ENCODE measurements at places on chromosomes 2 and 18.
A peak's percentile ranks its signal among the peaks of the same experiment; 100 is the strongest.

- DNase-seq = no peak
Observed at GRCh38 chr18:46668135-46668534, 11.1 kb upstream of the LOXHD1 start.

DNA sequence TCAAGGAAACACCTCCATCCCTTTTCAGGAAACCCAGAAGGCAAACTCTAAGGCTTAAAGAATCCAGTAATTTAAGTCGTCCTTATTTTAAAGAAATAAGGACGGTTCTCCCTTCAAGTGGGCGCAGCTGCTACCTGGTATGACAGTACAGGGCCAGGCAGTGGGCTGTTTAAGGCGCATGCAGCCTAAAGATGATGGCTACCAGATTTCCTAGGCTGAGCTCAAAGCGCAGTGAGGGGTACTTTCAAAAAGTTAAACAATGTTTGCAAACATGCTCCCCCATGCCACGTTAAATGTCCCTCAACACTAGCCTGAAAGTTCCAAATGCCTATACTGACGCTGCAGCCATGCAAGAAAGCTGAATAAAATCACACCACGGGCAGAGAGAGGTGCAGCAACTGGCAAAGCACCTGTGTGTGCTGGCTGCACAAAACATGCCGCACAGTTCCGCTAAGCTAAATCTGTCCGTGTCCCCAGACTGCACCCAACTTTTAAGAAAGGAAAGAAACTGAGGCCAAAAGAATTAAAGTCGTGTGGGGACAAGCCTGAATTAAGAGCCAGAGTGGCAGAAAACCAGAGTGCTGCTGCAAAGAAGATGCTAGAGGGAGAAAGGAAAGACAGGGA is 583 bp downstream of the HIBCH start:
- peak; percentile 10 for DNase-seq

DNA sequence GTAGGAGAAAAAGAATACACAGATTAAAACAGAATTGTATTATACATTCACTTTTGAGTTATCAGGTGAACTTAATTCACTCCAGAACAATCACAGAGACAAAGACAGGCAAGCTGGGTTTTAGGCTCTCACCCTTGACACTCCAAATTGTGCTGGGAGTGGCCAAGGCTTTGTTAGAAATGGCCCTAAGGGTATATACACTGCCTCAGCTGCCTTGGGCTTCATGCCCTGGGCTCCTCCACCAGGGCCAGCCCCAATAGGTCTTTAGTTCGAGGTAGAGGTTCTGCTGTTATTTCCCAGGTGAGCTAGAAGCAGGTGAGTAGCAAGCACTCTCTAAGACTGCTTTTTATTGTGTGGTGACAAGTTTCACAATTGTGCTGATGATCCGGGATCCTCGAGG is 19.9 kb downstream of the GEMIN6 start:
- DNase-seq = no peak

GRCh38 chr2:134198006-134198634 is 55.8 kb upstream of the MGAT5 start:
- no peak for DNase-seq

- DNase-seq = no peak
Observed at GRCh38 chr2:222693837-222694236, 22.4 kb downstream of the MOGAT1 start.

- no peak for DNase-seq
Observed at GRCh38 chr2:28009732-28010131, 119.2 kb downstream of the BABAM2 start.

- DNase-seq = no peak
Observed at GRCh38 chr2:56483081-56483480, 299.3 kb downstream of the CCDC85A start.

GRCh38 chr2:215161301-215161829 is 22.9 kb upstream of the ABCA12 start:
- no peak for DNase-seq

- peak; percentile 63 for DNase-seq
Observed at GRCh38 chr2:174682578-174683391, 81.5 kb downstream of the CHRNA1 start.

- no peak for DNase-seq
Observed at GRCh38 chr18:27966881-27967280, 210.0 kb downstream of the CDH2 start.

- DNase-seq = no peak
Observed at GRCh38 chr2:26712486-26713465, 20.3 kb downstream of the KCNK3 start.

DNA sequence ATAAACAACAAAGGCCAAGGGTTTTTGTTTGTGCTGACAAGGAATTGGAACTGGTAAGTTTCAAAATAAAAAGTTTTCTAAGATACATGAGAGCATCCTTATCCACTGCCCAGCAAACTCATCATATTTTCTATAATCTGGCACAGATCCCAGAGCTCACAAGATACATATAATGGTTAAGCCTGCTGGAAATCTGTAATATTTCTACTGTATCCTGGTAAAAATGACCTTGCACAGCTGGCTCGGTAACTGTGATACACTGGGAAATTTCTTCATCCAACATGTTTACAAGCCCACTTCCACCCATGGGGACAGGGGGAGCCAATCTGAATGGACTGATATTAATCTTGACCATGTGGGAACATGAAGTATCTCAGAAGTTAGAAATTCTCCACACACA is 425.4 kb upstream of the MMADHC start:
- no peak for DNase-seq

DNA sequence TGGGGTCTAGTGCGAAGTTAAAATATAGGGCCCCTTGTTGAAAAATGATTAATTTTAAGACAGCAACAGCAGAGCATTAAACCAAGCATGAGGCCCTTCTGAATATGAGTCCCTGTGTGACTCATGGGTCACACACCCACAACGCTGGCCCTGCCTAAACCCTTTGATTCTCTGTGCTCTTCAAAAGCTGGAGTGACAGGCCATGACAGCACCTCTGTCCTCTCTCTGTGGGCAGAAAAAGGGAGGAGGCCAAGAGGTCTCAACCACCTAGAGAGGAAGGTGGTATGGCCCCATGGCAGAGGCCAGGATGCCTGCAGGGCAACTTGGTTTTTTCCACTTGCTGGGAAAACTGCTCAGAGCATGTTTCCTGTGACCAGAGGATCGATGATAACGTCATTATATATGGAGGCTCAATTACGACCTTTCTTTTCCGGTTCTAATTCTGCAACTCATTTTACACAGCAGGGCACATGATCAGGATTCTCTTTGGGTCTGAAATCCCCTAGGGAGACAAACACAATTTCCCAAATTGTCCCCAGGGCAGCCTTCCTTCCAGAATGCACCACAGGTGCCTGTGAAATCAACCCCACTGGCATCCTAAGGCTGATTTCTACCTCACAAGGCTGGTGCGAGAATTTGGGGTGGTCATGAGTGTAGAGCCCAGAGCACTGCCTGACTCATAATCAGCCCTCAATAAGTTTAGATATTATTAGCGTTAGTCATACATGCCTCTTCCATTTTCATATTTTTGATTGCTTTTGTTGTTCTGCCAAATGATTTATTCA is 102.0 kb upstream of the PPP1CB start:
- DNase-seq = no peak

Data from HTR-8/SVneo (cell line).